Right hindlimb (tissue), 1 donor: ENCODE measurements at places on chromosomes 1 and 21.
A peak's percentile ranks its signal among the peaks of the same experiment; 100 is the strongest.

DNA sequence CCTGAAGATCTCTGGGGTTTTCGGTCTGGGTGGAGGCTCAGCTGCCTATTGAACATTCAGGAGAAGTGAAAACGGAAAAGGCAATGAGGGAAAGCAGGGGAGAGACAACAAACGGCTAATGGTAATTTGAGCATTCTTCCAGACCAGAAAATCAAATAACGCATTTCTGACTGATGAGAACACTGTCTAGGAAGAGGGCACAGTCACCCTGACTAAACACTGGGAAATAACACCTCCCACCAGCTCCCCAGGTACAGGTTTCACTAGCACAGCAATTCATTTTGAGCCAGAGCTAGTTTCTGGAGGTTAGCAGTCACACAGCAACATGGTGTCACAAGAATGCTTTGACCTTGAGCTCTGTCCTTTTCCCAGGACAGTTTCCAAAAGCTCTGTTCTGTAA lies 21.1 kb downstream of the NCF2 start:
- DNase-seq, result no peak

GRCh38 chr1:205246351-205247119 lies 18.8 kb downstream of the TMCC2 start:
- no peak for DNase-seq

DNA sequence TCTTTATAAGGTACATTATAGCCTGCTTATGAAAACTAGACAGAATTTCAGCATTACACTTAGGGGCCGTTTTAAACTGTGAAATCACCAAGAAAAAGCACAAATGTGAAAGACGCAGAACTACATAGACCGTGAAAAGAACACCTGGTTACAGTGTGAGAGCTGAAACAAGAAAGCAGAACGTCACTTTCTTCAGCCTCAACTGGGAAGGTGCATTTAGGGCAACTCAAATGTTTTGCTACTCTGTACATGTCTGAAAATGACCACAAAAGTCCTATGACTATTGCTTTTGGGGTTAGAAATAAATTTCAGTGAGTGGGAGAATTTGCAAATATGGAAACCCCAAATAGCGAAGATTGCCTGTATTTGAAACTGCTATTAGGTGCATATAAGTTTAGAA lies 268.7 kb downstream of the OLFM3 start:
- no peak for DNase-seq

DNA sequence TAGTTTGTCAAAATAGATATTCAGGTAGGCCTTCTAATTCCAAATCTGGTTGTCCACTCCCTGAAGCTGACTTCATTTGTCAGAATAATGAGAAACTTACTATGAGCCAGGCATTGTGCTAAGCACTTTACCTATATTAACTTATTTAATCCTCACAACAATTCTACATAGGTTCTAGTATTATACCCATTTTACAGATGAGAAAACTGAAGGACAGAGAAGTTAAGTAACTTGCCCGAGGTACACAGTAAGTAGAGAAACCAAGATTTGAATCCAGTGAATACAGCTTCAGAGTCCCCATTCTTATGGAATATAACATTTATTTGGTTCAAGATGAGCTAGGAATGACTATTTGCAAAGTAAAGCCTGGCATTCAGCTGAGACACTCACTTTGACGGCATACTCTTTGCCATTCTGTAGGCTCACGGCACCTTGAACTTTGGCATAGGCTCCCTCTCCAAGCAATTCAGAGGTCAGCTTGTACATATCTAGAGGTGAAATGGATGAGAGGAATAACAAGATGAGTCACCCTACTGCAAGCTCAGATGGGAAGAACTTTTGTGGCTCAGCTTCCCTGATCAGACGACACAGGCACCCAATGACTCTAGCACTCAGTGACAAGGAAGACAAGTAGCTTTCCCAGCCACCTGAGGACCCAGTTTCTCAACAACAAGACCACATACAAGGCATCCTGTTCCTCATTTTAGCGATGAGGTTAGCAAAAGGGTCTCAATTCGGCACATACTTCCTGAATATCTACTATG lies 23.7 kb downstream of the MKNK1 start:
- DNase-seq, result no peak

GRCh38 chr1:230940848-230941247 lies 37.8 kb downstream of the TTC13 start:
- DNase-seq, result no peak

DNA sequence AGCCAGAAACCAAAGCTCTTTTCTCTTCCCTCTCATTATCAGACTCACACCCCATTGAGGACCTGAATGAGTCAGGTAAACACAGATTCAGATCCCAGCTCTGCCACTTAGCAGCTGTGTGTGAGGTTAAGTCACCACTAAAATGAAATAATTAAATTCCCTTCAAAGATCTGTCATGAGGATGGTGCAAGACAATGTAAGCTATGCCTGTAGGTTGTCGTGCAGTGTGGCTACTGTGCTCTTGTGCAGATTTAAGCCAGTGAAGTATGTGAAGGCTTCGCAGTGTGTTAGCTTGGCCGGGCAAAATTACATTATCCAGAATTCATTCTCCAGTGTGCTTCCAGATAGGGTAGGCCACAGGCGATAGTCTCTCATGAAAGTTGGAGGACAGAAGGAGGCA lies 13.6 kb downstream of the UBL4B start:
- DNase-seq, result no peak

- no peak for DNase-seq
Observed at GRCh38 chr1:211885747-211886522, 55.4 kb upstream of the LPGAT1 start.

GRCh38 chr1:108897865-108898720 lies 21.3 kb downstream of the GPSM2 start:
- DNase-seq, result peak; percentile 35

DNA sequence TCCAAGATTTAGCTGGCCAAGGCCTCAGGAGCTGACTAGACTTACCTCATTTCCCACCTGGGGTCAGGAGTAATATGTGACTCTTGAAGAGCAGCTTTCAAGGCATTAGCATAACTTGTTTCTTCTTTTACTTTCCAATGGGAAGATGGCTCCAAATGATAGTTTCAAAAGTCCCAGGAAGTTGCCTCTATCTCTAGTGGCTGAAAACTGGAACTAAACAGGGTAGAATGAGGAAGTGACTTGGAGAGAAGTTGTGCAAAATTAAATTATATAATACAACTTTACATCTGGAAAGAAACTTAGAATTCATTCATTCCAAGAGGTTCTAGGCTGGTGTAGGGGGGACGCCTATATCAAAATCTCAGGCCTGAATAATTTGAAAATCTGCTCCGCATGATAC lies 250.1 kb upstream of the FMN2 start:
- DNase-seq, result no peak

- no peak for DNase-seq
Observed at GRCh38 chr1:87766737-87767136, 438.1 kb downstream of the LMO4 start.

DNA sequence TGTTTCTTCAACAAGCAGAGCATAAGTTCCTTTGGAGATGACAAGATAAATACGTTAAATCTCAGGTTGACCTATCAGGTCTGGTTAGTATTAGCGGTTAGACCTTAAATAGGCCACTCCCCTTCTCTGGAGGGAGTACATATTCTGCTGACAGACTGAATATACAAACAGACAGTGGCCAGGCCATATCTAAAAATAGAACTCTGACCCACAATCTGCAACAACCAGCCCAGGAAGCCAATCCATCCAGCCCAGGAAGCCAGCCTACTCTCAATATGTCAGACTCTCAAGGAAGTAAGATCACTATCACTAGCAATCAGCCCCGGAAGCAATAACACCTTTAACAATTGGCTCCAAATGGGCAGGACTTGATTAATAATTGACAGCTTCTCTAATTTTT lies 6.7 kb downstream of the IL20 start:
- DNase-seq, result no peak

DNA sequence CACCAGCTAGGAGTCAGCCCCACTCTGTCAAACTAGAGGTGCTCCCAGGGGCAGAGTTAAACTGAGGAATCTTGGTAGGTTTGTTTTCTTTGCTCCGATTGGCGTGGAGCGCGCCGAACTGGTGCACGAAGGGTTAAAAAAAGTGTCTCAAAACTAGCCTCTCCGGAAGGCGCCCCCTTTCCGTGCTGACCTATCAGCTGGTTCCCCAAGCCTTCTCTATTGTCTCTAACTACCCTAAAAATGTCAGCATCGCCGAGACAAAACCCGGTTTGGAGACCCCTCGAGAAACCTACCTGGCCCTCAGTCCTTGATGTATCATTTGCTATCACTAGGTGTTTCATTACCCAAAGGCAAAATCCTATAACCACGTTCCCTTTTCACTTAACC lies 2.2 kb downstream of the TGFB2 start:
- DNase-seq, result peak; percentile 88

DNA sequence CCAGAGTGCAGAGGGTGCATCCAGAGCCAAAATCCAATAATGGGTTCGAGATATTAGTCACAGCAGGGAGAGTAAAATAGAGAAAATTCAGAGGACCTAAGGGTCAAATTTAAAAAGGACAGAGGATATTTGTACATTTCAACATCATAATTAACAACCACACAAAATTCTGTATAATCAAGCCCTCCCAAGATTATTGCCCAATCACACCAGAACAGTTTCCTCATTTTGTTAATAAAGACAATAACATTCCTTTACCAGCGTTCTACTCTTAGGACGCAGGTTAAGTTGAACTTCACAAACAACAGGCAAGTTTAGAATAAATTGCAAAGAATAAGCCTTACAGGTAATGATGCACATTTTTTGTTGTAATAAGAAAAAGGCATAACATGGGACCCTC lies 462.8 kb downstream of the PTPRC start:
- DNase-seq, result no peak

- DNase-seq, result no peak
Observed at GRCh38 chr1:194419721-194420120, 1233.3 kb upstream of the B3GALT2 start.

DNA sequence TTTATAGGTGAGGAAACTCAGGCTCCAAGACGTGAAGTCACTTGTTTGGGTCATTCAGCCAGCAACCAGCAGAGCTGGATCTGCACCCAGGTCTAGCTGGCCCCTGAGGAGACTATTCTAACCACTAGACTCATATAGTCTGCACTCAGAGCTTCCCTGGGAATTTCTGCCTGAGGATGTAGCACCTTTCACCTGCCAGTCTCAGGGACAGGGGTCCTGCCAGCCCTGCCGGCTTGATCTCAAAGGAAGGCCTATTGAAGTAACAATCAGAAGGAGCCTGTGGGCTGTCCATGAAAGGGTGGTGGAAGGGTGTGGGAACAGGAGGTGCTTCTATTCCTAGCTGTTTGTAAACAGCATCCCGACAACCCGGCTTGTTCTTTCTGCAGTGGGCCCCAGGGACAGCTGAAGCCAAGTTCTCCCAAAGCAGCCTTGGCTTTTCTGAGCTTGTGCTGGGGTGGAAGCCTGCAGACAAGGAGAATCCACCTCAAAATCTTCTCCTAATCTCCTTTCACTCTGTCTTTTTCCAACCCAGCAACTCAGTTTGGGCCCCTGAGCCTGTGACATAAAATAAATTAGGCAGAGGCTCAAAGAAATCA lies 7.8 kb downstream of the LMOD1 start:
- no peak for DNase-seq

DNA sequence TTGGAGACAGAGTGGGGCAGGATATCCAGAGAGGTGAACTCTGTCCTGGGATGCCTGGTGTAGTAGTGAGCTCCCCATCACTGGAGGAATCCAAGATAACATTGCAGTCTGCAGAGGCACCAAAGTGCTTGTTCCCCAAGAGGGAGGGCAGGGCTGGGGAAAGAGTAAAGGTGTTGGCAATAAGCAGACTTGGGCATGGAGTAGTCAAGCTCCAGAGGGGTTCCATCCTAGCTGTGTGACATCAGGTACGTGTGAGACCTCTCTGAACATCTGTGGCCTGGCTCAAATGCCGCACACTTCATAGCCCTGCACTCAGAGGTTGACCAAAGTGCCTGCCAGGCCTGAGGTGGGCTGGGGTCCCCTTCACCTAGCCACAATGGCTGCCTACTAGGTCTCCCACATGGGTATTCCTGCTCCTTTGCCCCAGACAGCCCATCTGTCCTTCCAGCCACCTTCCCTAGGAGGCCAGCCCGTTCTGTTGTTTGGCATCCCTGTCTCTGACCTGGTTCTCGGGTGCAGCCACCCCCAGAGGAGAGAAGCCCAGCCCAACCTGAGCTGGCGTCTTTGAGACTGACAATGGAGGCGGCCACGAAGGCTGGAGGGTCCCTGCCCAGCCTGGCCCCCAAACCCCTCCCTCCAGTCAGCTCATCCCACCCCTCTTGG lies 2.8 kb upstream of the ARF1 start:
- DNase-seq, result no peak

DNA sequence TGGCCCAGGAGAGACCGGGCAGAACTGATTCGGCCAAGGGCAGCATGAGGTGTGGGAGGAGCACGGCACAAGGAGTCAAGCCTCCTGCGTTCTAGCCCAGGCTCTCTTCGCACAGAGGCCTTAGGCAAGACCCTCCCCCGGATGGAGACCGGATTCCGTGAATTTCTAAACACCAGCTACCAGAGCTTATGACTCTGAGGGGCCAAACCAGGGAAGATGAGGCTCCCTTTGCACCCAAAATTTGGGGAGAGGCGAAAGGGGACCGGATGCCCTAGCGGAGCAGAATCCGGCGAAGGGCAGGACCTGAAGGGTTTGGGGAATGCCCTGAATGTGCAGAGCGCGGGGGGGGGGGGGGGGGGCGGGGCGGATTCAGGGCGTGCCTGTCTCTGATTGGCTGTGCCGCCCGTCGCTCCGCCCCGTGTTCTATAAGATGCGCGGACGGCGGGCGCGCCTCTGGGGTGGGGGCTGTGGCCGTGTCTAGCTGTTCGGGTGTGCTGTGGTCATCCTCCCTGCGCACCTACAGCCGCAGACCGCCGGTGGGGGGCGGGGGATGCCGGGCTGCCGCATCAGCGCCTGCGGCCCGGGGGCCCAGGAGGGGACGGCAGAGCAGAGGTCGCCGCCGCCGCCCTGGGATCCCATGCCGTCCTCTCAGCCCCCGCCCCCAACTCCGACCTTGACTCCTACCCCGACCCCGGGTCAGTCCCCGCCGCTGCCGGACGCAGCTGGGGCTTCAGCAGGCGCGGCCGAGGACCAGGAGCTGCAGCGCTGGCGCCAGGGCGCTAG lies at the start of gene TRNP1:
TSS of gene TRNP1 (plus strand) at position 456 of the 783 bp plus-strand sequence. CDS start at position 551, 95 bp downstream.
- peak; percentile 85 for DNase-seq

GRCh38 chr1:1873186-1873585 lies 17.7 kb downstream of the GNB1 start:
- DNase-seq, result no peak

GRCh38 chr1:77631751-77632150 lies 50.7 kb downstream of the ZZZ3 start:
- no peak for DNase-seq

GRCh38 chr1:15858672-15859372 lies 11.3 kb downstream of the SPEN start:
- no peak for DNase-seq

DNA sequence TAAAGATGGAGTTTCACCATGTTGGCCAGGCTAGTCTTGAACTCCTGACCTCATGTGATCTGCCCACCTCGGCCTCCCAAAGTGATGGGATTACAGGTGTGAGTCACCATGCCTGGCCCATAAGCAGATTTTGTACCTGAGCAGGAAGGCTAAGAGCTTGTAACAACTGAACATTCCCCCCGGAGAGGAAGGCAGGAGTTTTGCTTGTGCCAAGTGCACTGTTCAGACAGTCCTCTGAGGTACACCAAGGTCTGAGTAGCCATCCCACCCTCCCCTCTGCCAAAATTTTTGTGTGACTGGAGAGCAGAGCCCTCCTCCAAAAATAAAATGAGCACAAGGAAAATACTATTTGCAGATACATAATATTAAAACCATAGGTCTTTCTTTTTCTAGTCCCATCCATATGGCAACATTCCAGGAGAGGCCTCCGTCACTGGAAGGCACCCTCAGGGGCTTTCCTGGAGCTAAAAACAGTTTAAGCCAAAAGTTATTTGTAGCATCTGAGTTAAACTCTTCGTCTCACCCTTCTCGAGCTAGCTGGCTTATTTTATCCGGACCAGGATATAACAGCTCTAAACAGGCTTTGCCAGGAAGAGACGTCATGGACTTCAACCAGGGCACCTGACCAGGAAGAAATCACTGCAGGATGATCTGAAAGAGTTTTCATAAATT lies 27.2 kb downstream of the CAPN2 start:
- peak; percentile 79 for DNase-seq
